ENCODE measurements at places on chromosomes 3 and 15.
A peak's percentile ranks its signal among the peaks of the same experiment; 100 is the strongest.

- no peak for DNase-seq
Observed at GRCh38 chr3:98582042-98582441, 11.4 kb downstream of the CPOX start.

DNA sequence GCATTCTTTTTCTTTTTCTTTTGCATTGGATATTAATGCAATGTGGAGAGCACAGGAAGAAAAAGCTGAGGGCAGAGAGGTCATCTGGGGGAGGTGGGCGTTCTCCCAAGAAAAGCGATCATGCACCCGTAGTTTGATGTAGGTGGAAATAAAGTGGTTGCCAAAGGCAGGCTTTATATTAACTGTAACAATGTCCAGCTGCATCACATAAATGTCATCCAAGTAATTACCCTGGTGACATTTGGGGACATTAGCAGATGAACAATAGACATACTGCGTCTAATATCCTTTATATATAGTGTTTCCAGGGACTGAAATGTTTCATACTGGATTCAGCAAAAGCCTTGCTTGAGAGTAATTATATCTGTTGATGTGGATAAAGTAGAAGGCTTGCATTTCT, 135.5 kb downstream of the CNTN6 start:
- DNase-seq = no peak

DNA sequence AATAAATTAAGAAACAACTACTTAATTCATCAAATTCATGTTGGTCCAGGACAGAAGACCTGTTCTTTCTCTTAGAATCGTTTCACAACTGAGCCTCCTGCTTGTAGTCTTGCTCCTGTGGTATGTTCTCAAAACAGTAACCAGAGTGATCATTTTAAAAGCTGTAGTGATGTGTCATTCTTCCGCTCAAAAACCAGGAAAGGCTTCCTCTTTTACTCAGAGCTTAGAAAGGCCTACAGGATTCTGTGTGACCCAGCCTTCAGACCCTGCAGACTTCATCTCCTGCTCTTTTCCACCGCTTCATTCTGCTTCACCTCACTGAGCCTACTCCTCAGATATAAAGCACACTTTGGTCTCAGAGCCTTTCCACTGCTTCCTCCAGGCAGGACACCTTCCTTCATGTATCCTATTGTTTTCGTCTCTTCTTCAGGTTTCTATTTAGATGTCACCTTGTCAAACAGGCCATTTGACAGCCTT, 22.7 kb downstream of the ST6GAL1 start:
- no peak for DNase-seq

GRCh38 chr3:5187920-5188418, 462 bp downstream of the EDEM1 start:
- peak; percentile 55 for DNase-seq

DNA sequence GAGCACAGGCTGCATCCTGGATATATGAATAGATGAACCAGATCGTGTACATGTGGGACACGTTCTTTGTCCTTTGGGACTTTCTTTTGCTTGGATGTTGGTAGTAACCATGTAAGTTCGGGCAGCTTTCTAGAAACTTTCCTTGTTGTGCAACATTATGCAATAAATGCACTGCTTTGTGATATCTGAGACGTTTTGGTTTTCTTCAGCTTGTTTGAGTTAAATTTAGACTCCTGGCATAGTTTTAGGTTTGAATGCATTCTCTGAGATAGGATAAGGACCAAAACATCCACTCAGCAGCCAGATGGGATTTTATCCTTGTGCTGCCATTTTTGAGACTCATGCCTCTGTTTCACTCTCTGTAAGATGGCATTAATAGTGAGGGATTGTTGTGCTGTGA, 158.9 kb downstream of the IGF1R start:
- no peak for DNase-seq

DNA sequence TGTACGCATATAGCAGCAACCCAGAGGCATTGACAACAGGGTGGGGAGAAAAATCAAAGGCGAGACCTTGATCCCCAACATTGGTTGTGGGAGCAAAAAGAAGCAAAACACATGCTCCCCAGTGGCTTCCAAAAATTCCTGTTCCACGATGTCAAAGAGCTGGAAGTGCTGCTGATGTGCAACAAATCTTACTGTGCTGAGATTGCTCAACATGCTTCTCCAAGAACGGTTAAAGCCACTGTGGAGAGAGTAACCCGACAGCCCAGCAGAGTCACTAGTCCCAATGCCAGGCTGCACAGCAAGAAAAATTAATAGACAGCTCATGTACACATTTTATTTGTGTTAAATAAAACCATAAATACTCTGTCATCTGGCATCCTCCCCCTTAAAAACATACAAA, 179.9 kb upstream of the PFN2 start:
- DNase-seq = no peak
